ENCODE measurements at places on chromosomes 1 and 21.

GRCh38 chr1:224064150-224064549 is 49.8 kb upstream of the FBXO28 start:
- no peak for DNase-seq

DNA sequence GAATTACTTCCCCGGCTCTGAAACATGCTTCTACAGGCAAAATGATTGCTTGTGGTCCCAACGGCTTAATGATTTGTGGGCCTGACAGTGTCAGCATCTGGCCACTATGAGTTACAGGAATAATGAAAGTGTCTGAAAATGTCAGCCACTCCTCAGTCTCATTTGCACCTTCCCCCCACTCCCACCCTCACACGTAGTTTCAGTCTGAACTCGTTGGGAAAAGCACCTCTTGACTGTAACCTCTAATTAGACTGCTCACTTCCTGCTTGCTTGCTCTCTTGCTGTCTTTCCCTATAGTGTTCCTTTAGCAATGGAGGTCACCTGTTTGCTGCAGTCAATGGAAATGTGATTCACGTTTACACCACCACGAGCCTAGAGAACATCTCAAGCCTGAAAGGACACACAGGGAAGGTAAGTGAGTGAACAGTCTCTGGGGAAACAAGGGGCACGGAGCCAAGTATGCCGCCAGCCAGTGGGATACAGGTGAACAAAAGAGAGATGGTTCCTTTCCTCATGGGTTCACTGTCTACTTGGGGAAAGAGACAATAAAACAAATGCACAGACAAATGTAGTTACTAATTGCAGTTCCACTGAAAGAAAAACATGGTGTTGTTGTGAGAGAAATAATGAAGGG is 27.1 kb downstream of the CFAP57 start:
- DNase-seq: no peak

- no peak for DNase-seq
Measured at GRCh38 chr21:19899645-19900044, 1098.6 kb upstream of the NCAM2 start.

DNA sequence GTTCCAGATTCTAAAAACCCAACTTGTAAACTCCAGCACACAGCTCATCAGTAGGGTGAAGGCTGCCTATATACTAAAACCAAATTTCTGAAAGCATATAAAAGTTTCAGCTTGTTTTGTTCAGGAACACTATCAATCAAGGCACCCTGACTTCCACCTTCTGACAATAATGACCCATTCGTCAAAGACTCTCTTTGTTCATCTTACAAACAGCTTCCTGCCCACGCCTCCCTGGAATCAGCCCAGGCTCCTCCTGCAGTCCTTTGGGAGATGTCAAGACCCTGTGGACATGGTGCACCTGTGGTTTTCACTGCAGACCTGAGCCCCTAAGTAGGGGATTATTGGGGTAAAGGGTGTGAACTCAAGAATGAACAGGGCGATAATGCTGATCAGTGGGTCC is 178.9 kb upstream of the CAMK1G start:
- DNase-seq: no peak

- no peak for DNase-seq
Measured at GRCh38 chr1:61539720-61540462, 185.1 kb downstream of the TM2D1 start.

- DNase-seq: no peak
Measured at GRCh38 chr1:162279136-162279498, 97.5 kb downstream of the SPATA46 start.

DNA sequence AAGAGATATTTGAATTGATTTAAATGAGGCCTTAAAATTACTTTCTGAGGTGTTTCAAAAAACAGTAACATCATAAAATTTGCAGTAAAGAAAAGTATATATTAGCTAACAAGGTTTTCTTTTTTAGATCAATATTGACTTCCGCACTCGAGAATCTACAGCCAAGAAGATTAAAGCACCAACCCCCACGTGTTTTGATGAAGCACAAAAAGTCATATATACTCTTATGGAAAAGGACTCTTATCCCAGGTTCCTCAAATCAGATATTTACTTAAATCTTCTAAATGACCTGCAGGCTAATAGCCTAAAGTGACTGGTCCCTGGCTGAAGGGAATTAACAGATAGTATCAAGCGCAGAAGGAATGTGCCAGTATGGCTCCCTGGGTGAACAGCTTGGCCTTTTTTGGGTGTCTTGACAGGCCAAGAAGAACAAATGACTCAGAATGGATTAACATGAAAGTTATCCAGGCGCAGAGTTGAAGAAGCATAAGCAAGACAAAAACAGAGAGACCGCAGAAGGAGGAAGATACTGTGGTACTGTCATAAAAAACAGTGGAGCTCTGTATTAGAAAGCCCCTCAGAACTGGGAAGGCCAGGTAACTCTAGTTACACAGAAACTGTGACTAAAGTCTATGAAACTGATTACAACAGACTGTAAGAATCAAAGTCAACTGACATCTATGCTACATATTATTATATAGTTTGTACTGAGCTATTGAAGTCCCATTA is 3.6 kb downstream of the RGS1 start:
- DNase-seq: no peak

DNA sequence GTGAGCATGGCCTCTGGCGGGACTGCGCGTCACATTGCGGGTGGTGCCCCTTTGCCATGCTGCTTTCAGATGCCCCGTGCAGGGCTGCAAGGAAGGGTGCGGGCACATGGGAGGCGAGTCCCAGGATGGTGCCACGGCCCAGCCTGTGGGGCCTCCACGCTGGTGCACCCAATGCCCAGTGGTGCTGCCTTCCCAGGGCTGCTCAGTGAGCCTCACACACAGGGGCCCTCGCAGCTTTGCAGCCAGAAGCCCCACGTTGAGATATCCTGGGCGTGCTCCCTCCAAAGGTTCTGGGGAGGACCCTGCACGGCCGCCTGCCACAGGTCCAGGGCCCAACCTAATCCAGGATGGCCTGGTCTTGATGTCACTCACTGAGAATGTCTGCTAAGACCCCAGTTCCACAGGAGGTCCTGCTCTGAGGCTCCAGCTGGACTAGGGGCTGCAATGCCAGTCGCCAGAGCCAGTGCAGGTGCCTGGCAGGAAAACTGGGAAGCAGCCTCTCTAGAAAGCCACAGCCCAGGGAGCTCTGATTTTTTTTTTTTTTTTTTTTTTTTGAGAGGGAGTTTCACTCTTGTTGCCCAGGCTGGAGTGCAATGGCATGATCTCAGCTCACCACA is 34.1 kb upstream of the PRSS38 start:
- no peak for DNase-seq

DNA sequence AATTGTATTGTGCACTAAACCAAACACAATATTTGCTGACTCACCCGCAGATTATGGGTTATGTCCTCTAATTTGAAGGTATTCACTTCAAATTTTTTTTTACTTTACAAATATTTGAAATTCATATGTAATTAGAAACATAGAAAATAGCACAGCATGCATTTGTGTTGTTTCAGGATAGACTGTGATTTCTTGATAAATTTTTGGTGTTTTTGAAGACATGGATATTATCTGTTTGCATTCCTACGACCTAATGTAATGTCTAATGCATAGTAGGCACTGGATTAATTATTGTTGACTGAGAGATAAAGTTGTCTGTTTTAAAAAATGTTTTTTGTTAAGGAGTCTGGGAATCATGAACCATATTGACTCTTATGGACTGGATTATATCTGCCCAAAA is 850.2 kb downstream of the BRINP3 start:
- no peak for DNase-seq

DNA sequence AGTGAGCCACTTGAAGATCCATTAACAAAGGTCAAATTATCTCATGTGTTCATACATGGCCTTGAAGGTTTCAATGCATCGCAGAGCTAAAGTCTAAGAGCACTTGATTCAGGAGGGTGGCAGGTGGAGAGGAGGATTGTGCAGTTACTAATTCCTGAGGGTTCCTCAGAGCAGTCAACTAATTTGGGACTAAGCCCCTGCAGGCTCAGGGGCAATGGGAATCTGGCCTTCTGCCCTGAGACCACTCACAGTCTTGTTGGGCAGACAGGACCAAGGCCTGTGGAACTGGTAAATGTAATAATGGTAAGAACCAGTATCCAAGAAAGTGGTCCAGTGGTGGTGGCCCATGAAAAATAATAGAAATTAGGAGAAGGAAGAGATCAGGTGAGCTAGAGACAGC is 127.4 kb upstream of the HMGB4 start:
- no peak for DNase-seq

DNA sequence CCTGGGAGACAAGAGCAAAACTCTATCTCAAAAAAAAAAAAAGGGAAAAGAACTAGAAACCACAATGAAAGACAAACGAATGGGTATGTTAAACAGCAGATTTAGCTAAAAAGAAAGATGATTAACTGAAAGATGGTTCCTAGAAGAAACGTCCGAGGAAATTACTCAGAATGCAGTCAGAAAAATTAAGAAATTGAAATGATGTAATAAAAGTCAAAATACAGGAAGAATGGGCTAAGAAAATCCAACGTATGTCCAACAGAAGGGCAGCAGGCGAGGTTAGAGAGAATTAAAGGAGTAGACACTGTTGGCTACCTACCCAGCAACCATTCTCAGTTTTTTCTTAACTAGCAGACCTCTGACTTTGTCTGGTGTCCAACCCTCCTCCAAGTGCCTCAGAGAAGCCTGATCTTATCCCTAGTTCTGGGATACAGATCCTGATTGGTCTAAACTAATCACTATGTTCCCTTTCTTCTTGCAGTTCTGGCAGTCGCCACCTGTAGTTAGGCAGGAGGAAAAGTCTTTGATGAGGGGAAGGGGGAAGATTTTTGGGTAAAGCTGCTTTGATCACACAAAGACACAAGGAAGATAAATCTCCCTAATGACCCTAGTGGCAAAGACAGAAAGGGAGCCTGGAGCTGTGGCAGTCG is 25.7 kb downstream of the GPR161 start:
- DNase-seq: no peak

DNA sequence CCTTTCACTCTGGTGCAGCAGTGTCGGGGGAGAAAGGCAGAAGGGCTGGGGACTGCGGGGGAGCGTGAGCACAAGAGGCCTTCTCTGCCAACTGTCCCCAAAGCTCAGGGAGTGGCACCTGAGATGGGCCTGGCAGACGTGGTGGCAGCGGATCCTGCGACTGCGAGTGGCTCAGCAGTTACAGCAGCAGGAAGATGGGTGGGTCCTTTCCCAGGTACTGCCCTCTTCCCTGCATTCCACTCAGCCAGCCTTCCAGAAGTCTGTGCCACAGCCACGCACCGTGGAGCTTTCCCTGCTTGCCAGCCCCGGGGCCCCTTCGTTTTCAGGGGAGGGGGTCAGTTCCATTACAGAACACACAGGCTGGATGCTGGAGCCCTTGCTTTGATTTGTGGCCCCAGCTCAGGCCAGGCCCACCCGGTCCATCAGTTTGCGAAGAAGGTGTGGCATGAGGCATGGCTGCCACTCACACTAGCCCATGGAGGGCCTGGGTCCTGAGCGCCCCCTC is 17.2 kb downstream of the MTHFR start:
- no peak for DNase-seq

DNA sequence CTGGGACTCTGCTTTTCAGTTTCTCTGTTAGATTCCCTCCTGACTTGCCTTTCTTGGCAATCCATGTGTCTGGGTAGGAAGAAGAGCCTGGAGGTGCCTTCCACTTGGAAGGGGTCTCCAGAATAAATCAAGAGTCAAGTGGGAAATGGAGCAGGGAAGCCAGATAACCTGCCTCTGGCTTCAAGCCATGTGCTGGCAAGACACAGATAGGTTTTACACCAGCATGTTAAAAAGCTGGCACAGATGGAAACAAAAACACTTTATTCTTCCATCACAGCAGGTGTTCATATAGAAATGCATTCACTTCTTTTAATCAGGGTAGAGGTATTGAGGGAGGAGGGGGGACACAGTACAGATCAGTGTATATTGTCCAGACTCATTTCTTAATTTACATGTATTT is 356.9 kb upstream of the RUNX1 start:
- DNase-seq: no peak

- no peak for DNase-seq
Measured at GRCh38 chr1:87362063-87362833, 33.6 kb downstream of the LMO4 start.

DNA sequence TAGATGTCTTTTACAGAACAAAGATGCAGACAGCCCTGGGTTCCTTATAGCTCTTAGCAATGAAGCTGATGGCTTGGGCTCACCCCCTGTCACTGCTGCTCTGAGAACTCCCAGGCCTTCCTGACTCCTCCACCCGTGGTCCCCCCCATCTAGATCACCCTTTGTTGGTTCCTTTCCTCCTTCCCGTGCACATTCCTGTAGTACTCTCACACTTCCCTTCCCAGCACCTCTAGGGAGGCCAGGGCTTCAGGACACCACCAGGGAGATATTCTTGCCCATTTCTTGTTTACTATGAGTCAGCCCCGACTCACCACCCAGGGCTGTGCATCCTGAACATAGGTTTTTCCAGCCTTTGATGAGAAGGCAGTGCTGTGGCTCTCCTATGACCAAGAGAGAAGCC is 14.4 kb upstream of the NOS1AP start:
- DNase-seq: no peak

- no peak for DNase-seq
Measured at GRCh38 chr1:213680677-213681325, 307.0 kb upstream of the PROX1 start.

DNA sequence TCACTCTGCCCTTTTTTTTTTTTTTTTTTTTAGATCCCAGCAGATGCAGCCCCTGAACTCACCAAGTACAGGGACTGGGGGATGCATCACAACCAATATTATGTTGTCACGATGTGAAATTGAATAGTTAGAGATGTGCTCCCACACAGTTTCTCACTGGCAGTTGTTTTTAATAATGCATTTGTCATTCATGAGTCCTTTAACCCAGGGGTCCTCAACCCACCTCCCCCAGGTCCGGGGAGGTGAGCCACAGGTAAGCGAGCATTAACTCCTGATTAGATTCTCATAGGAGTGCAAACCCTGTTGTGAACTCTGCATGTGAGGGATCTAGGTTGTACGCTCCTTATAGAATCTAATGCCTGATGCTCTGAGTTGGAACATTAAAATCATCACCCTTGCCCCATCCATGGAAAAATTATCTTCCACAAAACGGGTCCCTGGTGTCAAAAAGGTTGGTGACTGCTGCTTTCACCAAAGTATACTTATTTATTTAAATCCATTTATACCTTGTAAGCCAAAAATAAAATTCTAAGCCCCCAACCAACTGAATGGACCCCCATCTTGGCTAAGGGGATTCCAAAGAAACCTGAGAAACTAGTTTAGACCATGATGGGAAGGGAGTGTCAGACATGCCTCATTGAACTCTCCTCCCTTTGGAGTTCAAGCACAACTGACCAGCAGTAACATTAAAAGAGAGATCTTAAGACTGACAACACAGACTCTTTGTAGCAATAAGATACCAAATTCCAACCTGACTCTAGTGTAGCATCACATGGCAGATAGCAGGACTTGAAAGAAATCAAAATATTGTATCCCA is 119.3 kb upstream of the ATP1A1 start:
- no peak for DNase-seq

GRCh38 chr1:172144445-172145061 is 275.9 kb upstream of the C1orf105 start:
- no peak for DNase-seq

GRCh38 chr21:38365521-38365920 is 108.7 kb downstream of the KCNJ15 start:
- no peak for DNase-seq

- DNase-seq: no peak
Measured at GRCh38 chr1:65109487-65109886, 38.5 kb upstream of the AK4 start.
